KBM-7 (cell line): ENCODE measurements at places on chromosomes 6 and 20.
A peak's percentile ranks its signal among the peaks of the same experiment; 100 is the strongest.

DNA sequence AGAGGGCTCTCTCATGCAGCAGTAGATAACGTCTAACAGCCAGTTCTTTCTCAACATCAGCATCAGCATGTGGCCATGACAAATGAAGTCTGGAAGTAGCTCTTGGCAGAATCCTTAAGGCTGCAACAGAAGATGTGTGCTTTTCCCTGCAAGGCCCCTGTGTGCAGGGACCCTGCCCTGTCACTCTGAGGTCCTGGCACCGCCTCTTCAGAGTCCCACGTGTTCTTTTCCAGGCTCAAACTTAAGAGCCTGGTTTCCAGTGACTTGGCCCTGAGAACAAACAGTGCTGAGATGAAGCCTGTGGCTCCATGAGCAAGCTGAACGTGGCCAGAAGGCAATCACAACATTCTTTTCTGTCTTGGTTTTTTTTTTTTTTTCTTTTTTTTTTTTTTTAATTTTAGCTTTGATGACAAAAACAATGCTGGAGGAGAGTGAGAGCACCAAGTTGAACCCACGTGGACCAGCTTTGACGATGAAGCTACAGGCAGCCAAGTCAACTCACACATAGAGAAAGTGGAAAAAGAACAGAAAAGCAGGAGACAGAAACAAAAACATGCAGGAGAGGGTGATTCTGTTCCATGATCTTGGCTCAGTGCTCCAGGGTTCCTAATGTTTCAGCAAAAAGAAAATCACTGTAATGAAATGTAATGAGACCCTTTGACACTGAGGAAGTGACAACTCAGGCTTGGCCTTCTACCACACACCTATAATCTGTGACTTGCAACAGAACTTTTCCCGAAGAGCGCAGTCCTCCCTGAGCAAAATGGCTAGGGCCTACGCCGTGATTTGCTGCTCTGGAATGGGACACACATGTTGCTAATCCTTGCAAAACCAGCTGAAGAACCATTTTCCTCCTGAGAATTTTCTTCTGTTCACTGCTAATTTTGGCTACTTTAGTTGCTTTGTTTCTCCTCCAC lies 86.1 kb downstream of the FOXC1 start:
- no peak for DNase-seq

- peak; percentile 59 for DNase-seq
These were observed 11.1 kb downstream of the YWHAB start for GRCh38 chr20:44896583-44896982.

GRCh38 chr6:44002593-44003344 lies 124.5 kb downstream of the MRPL14 start:
- no peak for DNase-seq

DNA sequence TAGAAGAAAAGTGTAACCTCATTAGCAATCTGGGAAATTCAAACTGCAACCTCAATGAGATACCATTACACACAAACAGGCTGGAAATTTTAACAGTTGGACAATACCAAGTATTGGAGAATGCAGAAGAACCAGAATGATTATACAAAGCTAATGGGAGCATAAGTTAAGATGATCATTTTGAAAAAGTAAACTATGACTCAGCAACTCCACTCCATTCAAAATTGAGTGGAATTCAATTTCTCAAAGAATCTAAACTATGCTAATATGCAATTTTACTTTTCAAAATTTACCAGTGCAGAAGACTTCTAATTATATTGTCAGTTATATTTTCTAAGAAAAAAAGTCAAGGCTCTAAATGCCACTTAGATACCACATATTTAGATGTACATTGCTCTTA lies 17.2 kb downstream of the GPLD1 start:
- no peak for DNase-seq

- DNase-seq: no peak
These were observed 49.1 kb upstream of the TASP1 start for GRCh38 chr20:13687815-13688214.

DNA sequence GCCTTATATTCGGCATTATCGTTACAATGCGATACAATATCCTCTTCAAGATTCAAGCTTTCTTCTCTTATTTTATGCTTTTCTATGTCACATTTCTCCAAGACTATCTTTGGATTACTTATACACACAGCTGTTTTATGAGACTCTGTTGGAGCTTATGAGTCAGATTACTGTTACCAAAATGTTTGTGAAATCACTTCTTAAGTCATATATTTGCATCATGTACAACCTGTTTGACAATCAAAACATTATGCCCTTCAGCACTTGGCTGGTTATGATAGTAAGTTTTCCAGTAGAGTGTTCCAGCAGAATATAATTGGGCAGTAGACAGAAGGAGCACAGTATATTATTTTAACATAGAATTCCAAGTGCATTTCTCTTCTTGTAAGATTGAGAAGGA lies 35.2 kb downstream of the BMP6 start:
- no peak for DNase-seq

- peak; percentile 82 for DNase-seq
These were observed 76.4 kb upstream of the RNF24 start for GRCh38 chr20:4091490-4092479.

- no peak for DNase-seq
These were observed 67.5 kb downstream of the MTHFD1L start for GRCh38 chr6:150932996-150933395.

DNA sequence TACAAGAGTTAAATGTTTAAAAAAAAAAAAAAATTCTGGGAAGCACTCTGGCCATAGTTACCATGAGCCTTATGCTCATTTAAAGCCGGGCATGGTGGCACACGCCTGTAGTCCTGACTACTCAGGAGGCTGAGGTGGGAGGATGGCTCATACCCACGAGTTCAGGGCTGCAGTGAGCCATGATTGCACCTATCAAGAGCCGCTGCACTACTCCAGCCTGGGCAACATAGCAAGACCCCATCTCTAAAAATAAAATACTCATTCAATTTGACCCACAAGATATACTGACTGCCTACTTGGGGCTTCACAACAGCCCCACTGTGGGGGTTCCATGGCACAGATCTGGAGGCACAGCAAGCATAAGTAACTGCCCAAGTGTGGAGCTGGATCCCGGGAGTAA lies 112.0 kb upstream of the NFATC2 start:
- DNase-seq: no peak

DNA sequence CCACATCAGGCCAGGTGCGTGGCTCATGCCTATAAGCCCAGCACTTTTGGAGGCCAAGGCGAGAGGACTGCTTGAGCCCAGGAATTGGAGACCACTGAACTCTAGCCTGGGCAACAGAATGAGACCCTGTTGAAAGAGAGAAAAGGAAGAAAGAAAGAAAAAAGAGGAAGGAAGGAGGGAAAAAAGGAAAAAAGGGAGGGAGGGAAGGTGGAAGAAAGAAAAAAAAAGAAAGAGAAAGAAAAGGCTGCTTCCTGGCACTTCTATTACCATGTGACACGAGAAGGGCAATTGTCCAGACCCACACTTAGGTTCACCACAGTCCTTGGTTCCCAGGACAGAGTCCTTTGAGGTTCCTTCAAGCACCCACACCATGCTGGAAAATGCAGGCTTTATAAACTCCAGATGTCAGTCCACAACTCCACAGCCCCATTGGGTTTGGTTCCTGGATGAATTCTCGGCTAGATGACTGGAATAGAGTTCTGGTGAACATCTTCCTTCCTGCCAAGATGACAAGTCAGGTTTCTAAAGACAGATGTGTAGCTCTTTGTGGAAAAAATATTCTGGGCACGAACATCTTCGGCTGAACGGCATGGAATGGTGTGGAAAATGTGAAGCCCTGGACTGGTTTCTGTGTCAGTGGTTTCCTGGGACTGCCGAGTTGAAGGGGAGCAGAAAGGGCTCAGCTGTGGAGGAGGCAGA lies 32.5 kb downstream of the NT5E start:
- no peak for DNase-seq
